ENCODE measurements at places on chromosomes 3 and 15.

GRCh38 chr3:115975353-115975752, 352.0 kb downstream of the GAP43 start:
- DNase-seq: no peak

DNA sequence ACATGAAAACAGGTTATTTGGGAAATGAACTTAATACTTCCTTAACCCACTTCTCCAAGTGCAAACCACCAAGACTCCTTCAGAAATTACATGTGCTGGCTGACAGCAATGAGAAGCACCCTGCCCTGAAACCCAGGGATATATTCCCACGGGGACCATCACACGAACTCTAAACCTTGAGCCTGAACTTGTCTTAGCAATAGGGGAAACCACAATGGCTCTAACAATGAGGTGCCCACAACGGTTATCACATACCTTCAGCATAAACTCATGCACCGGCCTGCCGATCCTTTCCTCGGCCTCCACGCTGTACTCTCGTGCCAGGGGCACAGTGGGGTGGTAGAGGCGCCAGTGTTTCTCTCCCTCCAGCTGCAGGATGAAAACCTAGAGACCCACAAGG, 13.4 kb downstream of the RIOX2 start:
- DNase-seq: no peak

DNA sequence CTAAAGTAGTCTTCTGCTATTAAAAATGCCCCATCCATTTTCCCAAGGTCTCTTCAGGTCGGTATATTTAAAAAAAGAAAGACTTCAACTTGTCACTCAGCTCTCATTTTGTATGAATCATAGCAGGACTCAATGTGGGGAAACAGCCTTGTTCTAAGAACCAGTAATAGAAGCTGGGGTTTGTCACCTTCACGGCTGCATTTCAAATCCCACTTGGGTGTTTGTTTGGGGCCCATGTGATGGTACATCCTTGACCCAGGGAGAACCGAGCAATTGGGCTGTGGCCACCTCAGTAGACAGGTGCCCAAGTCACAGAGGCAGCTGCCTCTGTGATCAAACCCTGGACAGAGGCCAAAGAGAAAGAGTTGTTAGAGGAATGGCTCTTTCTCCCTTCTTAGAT, 70.3 kb upstream of the ARL8B start:
- no peak for DNase-seq

- no peak for DNase-seq
Measured at GRCh38 chr15:70545526-70545925, 217.8 kb downstream of the UACA start.

DNA sequence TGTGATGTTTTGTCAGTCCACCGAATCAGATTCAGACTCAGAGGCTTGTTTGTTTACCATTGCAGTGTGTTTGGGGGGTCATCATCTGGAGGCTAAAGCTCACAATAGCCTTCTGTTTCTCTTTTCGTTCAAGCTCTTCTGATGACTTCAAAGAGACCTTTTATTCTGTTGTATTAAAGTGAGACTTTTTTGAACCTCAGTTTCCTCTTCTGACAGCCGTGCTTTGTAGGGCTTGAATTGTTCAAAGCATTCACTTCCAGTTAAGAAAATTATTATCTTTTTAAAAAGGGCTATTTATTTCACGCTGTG, 1.3 kb downstream of the PXK start:
- DNase-seq: peak; percentile 43

DNA sequence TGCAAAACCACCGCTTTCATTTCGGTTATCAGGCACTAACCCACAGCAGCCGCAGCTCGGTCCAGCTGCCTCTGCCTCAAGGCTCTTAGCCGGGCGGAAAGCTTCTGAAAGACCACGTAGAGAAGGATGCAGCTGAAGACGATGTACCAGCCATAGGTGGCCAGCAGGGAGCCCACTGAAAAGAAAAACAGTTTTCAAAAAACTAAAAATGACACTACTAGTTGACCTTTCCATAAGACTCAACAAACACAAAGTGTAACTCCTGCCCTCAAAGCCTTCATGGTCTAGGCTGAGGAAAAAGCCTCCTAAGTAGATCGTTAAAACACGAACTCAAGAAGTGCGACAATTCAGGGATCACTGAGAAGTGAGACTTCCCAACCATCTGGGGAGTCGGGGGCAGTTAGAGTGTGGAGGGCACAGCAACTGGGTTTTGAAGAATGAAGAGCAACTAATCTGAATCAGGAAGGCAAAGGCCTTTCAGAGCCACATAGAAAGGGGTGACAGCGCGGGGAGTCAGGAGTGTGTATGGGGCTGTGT, 716 bp downstream of the SELENOS start:
- no peak for DNase-seq

- DNase-seq: no peak
Measured at GRCh38 chr15:89030311-89030710, 57.9 kb upstream of the ABHD2 start.

DNA sequence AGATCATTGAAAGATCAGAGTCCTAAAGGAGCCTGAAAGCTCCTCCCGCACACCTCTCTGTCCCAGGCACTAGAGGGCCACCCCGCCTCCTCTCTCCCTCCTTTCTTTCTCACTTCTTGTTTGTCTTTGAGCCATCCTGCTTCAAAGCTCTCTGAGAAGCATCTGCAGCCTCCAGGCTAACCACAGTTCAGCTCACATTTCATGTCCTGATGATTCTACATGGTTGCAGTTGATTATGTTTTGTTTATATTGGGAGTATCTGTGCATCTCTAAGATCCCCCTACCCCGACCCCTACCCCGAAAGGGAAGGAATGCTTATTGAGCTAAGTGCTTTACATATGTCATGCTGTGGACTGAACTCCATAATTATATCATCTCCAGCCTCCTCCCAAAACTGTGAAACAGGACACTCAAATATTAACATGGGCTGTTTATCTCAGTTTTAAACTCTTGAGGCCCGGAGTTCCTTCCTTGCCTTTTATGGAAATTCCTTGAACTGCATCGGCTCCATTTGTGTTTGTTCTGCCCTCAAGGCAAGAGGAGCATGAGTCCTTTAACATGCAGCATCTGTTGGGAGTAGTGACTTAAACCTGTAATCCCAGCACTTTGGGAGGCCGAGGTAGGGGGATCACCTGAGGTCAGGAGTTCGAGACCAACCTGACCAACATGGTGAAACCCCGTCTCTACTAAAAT, 30.9 kb downstream of the MGLL start:
- no peak for DNase-seq

- DNase-seq: no peak
Measured at GRCh38 chr3:13095408-13095937, 22.2 kb upstream of the IQSEC1 start.

DNA sequence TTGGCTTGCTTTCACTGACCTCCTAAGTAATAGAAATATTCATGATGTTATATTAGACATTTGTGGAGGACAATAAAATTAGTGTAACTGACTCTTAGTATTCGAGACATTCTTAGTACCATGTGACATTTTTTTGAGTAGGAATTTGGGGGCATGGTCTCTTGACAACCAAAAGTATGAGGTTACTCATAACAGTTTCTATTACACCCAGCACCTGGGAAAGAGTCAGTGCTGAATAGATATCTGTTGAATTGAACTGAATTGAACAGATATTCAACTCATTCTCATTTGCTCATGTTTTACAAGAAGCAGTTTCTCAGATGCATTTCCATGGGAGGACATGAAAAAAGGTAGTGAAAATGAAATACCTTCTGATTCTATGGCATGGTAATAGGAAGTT, 84.4 kb downstream of the CMSS1 start:
- DNase-seq: no peak

DNA sequence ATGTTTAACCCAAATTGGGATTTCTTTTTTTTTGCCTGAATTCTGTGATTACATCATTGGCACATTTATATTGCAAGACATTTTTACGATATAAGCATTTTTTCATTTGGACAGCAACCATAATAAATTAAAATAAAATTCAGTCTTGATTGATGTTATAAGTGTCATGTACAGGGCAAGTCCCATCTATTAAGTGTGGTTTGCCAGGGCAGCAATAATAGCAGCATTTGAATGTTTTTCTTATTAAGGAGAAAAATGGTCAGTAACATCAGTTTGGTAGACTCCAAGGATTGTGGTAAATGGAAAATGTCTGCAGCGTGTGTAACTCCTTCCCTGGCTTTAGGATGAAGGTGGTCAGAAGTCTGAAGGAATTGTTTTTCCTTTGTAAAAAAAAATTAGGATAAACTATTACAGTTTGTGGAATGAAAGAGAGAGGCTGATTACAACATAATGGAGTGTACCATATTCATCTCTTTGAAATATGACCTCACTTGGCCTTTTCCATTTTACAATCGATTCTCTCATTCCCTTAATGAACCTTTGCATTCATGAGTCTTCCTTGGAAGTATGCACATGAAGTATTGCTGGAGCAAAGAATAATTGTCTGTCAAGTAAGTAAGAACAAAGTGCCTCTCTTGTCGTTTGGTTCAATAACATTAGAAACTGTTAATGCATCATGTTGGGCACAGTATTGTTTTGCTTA, 405.4 kb upstream of the THRB start:
- DNase-seq: no peak

DNA sequence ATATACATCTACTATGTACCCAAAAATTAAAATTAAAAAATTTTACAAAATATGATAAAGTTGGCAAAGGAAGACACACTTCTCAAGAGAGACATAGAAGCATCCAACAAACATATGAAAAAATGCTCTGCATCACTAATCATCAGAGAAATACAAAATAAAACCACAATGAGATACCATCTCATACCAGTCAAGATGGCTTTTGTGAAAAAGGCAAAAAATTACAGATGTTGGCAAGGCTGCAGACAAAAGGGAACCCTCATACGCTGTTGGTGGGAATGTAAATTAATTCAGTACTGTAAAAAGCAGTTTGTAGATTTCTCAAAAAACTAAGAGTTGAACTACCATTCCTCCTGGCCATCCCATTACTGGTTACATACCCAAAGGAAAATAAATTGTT, 581.7 kb upstream of the CCDC54 start:
- no peak for DNase-seq

- DNase-seq: no peak
Measured at GRCh38 chr15:80066912-80067311, 7.4 kb downstream of the ZFAND6 start.

DNA sequence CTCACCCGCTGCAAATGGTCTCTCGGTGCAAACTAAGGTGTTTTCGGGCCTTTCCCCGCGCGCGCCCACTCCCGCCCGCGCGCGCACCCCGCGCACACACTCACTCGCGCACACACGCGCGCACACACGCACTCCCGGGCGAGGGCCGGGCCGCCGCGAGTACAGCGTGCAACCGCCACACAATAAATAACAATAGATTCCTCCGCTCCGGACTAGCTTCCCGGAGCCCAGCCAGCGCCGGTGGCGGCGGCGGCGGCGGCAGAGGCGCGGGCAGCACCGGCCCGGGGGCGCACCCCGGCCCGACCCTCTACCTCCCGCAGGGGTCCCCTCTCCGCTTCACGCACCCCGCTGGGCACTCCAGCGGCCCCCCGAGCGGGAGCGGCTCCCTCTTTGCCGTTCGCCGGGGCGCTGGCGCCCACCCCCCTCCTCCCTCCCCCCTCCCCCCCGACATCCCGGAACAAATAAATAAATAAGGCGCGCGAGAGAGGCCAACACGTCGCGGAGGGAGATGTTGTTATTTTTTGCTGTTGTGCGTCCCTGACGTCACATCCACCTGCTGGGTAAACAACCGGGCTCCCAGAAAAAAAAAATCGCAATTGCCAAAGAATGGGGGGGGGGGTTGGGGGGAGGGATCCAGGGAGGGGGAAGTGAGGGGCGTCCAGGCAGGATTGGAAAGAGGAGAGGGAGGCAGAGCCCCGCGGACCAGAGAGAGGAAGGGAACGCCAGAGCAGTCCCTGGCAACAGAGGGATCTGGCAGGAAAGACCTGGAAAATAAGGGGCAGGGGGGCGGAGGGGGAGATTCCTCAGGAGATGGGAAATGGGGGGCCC, at the start of gene FOXP1:
Gene FOXP1, minus strand, starts transcription at position 163 of the 828 bp plus-strand sequence. CDS start 385,347 bp downstream, outside the sequence.
- peak; percentile 75 for DNase-seq

DNA sequence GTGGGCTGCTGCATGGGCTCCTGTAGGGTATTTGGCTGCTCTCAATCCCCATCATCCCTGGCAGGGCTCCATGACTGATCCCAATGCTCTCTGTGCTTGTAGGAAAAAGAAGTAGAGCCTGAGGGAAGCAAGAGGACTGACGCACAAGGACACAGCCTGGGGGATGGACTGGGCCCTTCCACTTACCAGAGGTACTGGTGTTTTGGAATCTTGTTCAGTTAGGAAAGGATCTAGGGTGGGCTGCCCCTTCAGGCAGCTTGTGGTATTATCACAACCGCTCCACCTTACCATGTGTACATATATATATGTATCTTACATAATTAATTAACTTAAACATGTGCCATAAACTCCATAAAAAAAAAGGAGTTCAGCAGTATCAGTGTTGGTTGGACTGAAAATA, 1.3 kb downstream of the SLC28A2 start:
- DNase-seq: no peak

DNA sequence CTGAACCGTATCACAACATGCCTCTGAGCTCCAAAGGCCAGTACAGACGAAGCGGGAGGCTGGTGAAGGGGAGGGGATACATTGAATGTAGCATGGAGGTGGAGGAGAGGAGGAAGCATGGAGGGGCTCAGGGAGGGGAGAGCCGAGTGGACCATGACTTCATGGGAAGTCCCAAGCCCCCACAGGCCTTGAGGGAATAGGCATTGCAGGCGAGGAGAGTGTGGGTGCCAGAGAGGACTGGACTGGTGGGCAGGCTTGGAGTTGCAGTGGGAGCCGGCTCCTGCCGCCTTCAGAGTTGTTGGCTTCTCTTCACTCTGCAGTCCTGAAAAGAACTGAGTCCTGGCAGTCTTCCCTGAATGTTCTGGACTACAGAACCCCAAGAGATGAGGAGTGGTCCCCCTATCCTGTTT, 3.3 kb upstream of the RNU6-1 start:
- DNase-seq: no peak

DNA sequence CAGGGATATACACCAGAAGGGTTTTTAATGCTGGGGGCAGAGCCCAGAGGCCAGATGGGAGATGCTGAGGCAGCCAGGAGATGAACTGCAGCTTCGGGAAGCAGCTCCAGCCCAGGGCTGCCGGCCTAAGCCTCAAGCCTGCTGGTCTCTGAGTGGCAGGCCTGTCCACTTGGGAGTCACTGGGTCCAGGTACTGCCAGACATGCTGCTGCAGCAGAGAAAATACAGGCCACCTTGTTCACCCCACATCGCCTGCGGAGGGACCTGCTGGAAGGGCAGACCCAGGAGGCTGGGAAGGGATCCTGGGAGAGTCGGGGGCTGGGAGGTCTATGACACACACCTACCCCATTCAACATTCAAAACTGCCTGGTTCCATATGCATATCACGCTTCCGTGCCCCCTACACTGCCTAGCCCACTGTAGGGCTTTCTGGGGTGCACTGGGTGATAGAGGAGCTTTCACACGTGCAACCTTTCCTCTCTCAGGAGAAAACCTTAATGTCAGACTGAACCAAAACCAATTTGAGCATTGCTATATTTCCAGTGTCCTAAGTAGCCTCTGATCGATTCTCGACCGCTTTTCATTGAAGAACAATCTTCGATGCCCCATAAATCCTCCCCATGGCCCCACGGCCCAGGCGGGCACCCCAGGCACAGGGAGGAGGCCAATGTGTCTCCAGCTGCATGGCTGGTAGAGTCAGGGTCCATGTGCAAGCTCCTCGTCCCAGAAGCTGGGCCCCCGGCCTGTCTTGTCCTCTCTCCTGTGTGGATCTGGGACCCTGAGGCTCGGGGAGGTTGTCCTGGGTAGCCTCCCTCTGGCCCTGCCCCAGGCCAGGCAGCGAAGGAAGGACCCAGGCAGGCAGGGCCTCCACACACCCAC, 147.4 kb downstream of the ATP10A start:
- DNase-seq: no peak

- no peak for DNase-seq
Measured at GRCh38 chr15:29813009-29813408, 9.3 kb downstream of the TJP1 start.

- DNase-seq: peak; percentile 73
Measured at GRCh38 chr3:31165399-31165860, 271.0 kb upstream of the GADL1 start.

GRCh38 chr3:100354850-100355249, 20.3 kb downstream of the NIT2 start:
- no peak for DNase-seq

Data from spinal cord (tissue), 10 donors.